Activated CD4-positive, alpha-beta T cell treated with anti-CD3 and anti-CD28 coated beads, Interleukin-2, Interleukin-4, amounts not matched to agents 100 ng/mL and 50 ng/mL, durations not matched to agents 16 hours and 8 hours (primary cell): ENCODE measurements at places on chromosomes 7 and 10.

DNA sequence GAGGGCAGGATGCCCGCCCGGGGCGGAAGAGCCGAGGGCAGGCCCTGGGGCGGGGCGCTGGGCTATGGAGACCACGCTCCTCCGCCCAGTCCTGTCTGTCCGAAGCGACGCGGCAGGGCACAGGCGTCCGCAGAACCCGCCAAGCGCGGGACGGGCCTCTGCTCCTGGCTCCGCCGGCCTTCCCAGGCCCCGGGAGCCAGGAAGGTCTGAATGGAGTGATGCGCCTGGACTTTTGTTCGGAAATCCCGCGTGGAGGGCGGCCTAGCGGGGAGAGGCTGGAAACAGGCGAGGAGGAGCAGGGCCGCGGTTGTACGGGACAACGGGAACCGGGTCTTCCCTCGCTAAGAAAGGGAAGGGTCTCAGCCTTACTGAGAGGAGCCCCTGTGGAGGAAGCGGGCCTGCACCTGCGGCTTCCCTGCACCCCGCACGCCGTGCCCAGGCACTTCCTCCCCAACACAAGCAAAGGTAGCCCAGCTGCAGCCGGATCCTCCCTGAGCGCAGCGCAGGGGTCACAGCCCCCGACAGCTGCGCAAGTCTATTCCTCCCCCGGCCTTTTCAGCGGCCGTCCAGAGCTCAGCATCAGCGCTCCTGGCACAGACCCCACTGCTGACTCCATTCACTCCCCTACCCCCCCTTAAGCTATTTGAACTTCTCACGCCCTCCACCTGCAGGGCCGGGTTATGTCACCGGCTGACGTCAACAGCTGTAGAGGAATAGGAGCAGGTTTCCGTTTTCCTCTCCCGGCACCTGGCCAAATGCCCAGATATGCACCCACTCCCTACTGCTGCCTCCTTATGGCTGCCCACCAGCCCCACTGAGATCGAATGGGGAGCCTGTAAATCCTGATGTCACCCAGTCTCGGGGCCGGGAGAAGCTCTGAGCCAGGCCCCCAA lies 143.2 kb upstream of the RET start:
- no peak for DNase-seq

- no peak for DNase-seq
Observed at GRCh38 chr10:131979821-131980270, 1.9 kb downstream of the BNIP3 start.

- DNase-seq, result no peak
Observed at GRCh38 chr10:78196396-78196795, 162.7 kb downstream of the RPS24 start.

- no peak for DNase-seq
Observed at GRCh38 chr7:37234334-37234733, 214.3 kb downstream of the ELMO1 start.

- no peak for DNase-seq
Observed at GRCh38 chr10:90226517-90226916, 525.1 kb downstream of the KIF20B start.

GRCh38 chr7:97024209-97025129 lies at the start of gene DLX5:
Gene DLX5, minus strand, starts transcription at chr7:97024831. Its CDS starts 208 bp downstream, at chr7:97024623.
- DNase-seq, result peak; percentile 17

- no peak for DNase-seq
Observed at GRCh38 chr7:25758559-25758958, 393.4 kb upstream of the NFE2L3 start.

DNA sequence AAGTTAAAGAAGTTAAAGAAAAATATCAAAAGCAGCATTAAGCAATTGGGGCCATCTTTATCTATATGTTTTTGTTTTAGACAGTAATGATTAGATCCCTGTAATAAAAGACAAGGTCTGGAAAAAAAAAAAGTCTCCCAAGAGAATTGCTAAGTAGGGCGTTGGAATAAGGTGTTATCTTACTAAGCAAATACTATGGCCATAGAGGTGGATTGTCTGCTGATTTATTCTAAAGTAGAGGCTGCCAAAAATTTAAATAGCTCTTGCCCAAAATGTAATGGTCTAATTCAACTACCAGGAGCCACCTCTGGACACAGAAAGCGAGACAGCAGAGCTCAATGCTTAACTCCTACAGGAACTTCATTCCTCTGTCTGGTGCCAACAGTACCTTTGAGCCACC lies 71.6 kb downstream of the HERPUD2 start:
- no peak for DNase-seq

GRCh38 chr10:95242581-95243317 lies 48.1 kb downstream of the PDLIM1 start:
- DNase-seq, result peak; percentile 57

- DNase-seq, result no peak
Observed at GRCh38 chr7:47497367-47498096, 84.4 kb downstream of the TNS3 start.
